ENCODE measurements at places on chromosomes 4 and X.

GRCh38 chr4:124321364-124321763, 391.2 kb downstream of the ANKRD50 start:
- DNase-seq: no peak

DNA sequence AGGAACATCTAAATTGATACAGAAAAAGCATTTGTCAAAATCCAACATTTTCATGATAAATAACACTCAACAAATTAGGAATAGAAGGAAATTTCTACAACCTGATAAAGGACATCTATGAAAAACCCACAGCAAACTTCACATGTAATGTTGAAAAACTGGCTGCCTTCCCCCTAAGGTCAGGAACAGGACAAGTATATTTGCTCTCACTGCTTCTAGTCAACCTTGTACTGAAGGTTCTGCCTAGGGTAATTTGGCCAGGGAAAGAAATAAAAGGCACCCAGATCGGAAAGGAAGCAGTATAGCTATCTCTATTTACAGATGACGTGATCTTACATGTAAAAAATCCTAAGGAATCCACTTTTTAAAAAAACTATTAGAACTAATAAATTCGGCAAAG, 97.1 kb upstream of the USP9X start:
- no peak for DNase-seq

DNA sequence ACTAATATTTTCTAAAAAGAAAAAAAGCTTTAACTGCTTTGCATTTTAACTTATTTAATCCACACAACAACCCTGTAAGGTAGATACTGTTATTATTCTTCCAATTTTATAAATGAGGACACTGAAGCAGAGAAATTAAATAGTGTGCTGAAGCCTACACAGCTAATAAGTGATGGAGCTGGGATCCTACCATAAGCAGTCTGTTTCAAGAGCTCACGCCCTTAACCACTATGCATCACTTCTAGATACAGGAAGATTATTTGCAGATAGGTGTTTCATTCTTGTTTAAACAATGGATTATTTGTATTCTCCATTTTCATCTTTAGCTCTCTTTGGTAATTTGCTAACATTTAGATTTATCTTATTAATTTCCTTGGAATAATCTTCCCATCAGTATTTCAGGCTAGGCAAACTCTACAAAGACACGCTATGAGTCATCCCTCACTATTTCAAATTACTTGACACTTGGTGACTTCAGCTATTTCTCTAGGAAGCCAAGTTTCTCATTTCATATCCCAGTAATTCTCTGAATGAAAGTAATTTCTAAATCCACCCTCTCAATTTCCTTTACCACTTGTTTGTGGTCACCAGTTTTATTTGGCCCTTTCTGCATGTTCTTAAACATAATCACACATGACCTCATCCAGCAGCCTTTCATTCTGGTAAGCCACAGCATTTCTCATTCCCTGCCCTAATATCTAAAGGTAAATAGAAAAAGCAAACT, 67.3 kb downstream of the ASB9 start:
- DNase-seq: no peak

DNA sequence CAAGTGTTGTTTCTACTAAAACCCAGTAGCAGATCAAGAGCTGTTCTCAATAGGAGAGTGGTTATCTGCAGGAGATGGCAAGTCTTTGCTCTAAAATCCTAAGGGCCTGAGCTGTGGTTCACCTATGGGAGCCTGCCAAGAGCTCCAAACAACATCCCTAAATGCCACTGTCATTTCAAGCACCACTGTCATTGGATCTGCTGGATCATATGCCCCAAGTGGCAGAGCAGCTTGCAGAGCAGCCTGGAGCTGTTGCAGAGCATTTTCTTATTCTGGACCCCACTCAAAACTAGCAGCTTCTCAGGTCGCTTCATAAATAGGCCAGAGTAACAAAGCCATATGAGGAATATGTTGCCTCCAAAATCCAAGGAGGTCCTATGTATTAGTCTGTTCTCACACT, 59.6 kb downstream of the KANTR start:
- no peak for DNase-seq

GRCh38 chr4:38343608-38344007, 320.4 kb upstream of the KLF3 start:
- DNase-seq: no peak

GRCh38 chr4:89067417-89067816, 10.4 kb upstream of the FAM13A start:
- DNase-seq: no peak

GRCh38 chrX:13448941-13449340, 120.5 kb upstream of the EGFL6 start:
- no peak for DNase-seq

DNA sequence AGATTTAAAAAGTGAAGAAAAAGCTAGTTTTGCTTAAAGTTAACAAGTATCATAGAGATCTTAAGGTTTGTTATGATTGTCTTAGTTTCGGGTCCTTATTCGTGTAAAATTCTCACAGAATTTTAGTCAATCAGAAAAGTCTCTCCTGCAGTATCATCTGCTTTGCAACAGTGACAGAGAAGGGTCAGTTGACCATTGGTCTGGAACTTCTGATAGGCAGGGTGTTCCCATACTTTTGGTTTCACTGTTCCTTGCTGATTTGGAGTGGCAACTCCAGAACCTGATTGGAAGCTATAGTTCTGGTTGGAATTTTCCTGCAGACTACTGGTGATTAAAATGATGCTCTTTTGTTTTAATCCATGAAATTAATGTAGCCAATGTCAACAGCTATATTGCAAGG, 1.8 kb downstream of the IL15 start:
- DNase-seq: no peak

- no peak for DNase-seq
These were observed 13.5 kb downstream of the PRKX start for GRCh38 chrX:3699821-3700381.

DNA sequence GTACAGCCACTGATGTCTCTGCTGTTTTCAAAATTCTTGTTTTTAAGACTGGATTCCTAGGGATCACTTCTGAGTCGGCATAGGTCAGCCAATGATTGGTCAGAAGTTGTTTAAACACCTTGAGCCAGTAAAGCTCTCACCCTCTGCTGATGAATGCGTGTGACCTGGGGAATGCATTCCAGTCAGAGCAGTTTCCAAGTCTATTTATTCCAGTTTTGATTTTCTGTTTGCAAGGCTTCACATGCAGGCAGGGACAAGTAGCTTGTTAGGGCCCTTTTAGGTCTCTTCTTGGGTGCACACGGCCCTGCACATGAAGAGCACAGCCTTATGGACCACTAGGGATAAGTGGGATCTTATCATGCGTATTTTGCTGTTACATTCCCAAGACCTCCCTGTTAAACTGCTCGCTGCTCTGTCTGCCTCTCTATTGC, 47.0 kb downstream of the KLHL15 start:
- no peak for DNase-seq

DNA sequence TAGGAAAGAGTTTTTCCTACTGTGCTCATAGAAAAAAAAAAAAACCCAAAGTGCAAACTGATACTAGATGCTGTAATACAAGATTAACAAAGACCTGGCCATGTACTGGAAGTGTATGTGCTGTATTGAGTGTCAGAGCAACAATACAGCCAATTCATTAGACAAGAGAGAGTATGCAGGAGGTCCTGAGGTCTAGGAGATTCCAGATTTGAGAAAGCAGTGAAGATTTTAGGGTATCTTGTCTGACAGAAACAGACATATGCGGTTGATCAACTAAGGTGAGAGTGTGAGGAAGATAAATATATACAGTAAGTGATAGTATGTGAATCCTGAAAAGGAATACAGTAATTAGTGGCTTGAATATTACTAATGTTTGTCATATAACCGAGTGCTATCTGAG, 3.0 kb downstream of the GPR174 start:
- DNase-seq: no peak

DNA sequence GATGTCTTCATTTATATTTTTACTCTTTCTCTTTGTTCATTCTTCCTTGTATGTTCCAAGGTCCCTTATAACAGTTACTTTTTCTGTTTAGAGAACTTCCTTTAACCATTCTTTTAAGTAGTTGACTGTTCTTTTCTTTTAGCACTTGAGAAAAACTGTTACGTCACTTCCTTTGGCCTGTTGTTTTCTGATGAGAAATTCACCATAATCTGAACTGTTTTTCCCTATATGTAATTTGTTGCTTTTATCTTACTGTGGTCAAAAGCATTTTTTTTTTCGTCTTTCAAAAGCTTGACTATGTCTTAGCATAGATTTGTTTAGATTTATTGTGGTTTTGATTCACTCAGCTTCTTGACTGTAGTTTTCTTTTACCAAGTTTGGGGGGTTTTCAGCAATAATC, 1660.3 kb upstream of the PCDH10 start:
- DNase-seq: no peak

- DNase-seq: no peak
These were observed 90.4 kb upstream of the PCDH10 start for GRCh38 chr4:133058701-133059100.

- no peak for DNase-seq
These were observed 13.2 kb upstream of the CAPN6 start for GRCh38 chrX:111283446-111283845.

DNA sequence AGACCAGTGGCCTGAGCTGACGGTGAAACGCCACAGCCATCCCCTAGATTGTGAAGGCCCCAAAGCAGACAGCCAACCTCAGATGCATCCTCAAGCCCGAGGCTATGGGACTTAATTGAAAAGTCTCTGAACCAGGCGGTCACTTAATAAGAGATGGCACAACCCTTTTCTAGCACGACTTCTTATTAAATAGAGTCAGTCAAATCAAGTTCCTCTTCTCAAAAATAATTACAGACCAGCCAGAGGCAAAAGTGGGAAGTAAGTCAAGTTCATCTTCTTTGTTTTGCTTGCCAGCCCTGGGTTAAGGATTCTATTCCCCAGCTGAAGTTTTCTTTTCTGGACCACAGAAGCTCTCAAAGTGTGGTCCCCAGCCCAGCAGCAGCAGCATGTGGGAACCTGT, 9.7 kb upstream of the SH3KBP1 start:
- no peak for DNase-seq

- DNase-seq: no peak
These were observed 7.5 kb upstream of the BMP2K start for GRCh38 chr4:78768452-78769180.

DNA sequence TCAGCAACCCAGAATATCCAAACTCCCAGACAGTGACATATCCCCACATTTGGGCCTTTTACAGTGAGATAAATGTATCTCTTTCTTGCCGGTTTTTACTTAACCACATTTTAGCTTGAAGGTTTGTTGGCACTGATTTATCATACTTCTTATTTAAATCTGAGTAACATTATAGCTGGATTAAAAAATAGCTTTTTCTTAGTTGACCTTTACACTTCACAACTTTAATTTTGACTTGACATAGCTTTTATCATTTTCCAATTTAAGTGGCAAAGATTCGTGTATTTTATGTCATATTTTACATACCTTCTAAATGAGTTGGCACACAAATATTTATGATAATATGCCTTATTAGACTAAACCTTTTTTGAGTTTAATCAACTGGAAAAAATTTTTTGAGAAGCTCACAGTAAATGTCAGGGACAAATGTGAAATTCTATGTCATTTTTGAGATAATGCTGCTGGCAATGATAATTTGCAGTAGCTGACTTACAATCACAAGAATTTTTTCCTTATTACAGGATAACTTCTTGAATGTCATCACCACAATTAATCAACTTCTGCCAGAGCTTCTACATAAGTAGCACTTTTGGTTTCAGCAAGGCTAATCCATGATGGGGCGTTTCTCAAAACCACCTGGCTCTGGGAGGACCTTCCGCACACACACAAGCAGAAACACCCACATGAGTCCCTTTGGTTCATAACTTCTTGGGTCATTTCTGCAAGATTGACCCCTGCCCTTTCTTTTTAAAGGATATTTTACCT, 80.3 kb downstream of the SYTL5 start:
- no peak for DNase-seq

DNA sequence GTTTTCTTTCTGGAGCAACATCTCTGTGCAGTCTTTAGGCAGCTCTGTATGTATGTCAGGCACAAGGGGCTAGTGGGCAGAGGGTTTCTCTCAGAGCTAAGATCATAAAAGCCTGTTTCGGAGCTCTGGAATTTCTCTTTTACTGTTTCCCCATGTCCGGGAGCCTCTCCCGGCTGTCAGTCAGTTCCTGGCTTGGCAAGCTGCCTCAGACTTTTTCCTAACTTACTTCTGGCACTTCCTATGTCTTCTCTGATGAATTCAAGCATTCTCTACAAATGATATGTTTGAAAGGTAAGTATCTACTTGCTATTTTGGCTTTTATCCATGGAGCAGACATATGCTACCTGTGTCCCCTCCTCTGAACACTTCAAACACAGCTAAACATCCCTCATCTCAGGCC, 129.3 kb upstream of the PGRMC2 start:
- DNase-seq: no peak

- no peak for DNase-seq
These were observed 60.0 kb upstream of the HELT start for GRCh38 chr4:184958127-184958922.

- DNase-seq: no peak
These were observed 3.6 kb downstream of the SLC10A6 start for GRCh38 chr4:86845593-86845992.

- no peak for DNase-seq
These were observed 36.7 kb upstream of the H2AZ1 start for GRCh38 chr4:99986792-99987191.

GRCh38 chr4:13611283-13611842, 16.2 kb downstream of the BOD1L1 start:
- no peak for DNase-seq

GRCh38 chrX:132483951-132484350, 4.9 kb downstream of the MBNL3 start:
- DNase-seq: peak; percentile 61
